ENCODE measurements at places on chromosomes 7 and 10.
A peak's percentile ranks its signal among the peaks of the same experiment; 100 is the strongest.

DNA sequence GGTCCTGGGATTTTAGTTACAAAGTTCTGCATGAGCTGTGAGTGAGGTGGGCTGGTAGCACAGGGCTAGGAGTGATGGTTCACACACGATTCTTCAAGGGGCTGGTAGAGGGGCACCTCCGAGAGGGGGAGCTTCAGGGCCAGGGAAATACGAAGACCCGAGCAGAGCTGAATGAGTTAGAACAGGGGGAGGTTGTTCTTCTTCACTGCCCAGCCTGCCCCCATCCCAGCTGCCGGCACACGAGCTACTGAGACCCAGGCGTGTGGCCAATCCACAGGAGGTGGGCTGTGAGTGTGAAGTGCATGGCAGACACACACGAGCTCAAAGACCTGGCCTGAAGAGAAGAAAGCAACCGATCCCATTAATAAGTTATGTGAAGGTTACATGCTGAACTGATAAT is 256.2 kb upstream of the ZNF32 start:
- no peak for DNase-seq

DNA sequence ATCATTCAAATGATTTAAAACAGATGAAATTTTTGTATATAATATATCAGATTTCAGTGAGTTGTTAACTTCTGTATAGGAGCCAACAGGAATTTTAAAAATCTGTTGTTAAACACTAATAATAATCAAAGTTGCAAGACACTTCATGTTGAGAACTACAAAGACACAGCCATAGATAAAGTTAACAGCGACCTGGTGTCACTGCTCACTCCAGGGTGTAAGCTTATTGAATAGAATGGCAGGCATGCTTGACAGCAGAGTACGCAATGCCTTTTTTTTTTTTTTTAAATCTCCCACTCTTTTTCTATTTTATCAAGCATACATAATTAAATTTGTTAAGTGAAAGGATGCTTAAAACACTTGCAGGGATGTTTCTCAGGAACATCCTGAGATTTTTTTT is 32.0 kb downstream of the PCDH15 start:
- DNase-seq: no peak

- DNase-seq: no peak
These were observed 259.9 kb upstream of the ZMIZ1 start for GRCh38 chr10:78808736-78809367.

DNA sequence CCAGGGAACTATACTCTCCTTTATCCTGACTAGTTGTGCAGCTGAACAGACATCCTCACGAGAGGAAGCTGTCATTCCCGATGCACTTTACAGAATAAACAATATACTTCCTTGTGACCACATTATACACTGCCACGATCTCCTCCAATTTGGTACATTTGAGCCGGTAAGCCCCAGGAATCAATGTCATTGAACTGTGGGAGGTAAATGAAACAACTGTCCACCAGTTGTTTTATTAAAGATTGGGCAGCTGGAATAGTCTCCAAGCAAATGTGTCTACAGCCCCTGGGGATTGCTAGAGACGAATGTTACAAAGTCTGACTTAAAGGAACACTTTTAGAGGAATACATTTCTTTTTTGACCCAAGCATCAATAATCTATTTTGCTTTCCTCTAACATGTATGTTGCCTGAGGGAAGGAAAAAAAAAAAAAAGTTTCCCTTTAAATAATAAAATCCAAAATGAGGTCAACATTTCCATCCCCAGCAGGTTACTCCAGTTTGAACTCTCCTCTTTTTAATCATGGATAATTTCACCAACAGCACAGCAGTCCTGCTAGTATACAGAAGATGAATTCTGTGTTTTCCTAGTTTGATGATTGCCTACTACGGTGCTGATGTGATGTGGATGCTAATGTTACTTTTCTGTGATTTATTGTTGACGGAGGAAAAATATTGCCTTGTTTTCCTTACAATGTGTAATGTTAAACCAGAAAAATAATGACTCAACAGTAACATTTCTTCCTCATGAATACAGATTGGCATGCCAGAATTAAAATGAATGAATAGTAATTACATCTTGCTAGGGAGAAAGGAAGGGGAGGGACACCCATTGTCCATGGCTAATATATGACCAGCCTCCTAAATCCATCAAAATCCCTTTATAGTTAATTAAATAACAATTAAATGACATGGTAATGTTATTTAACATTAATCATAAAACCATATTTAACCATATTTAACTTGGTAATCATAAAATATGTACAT is 360.9 kb downstream of the NEBL start:
- DNase-seq: no peak

- DNase-seq: no peak
These were observed 55.6 kb upstream of the TMEM248 start for GRCh38 chr7:66865290-66865864.

DNA sequence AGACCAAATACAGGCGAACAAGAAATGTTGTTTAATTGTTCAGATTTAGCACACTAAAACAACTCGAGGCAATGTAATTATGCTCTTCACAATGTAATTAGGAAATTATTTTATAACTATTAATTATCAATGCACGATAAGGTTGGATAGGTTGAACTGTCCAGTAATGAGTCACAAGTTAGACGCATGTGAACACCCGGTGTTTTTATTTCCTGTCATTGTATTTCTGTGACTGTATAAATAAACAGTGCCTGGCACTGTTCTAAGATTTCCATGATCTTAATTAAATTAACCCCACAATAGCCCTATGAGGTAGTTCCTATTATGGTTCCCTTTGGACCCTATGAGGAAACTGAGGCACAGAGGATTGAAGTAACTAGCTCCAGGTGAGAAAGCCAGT is 26.2 kb downstream of the C10orf105 start:
- DNase-seq: no peak

DNA sequence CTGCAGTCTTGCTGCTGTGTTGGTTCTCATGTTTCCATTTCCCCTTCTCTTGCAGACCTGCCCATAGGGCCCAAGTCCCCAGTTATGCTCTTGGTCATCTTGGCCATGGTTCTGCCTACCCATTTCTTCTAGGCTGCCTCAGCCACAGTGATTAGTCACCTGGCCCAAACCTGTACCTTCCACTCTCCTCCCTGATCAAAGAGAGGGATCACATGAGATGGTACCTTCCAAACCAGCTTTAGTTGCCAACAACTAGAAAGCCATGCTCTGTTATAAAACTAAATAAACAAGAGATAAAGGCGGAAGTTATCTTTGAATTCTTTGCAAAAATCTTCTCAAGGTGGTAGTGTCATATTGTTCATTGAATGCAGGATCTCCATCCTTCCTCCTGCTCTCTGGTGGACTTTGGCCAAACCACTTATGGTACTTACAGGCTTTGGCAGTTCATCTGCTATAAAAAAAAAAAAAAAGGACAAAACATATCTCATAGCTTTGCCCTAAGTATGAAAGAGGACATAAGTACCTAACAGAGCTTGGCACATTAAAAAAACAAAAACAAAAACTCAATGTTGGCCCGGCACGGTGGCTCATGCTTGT is 25.8 kb downstream of the TACC2 start:
- no peak for DNase-seq

- DNase-seq: no peak
These were observed 84.5 kb downstream of the LHFPL3 start for GRCh38 chr7:104412911-104413310.

DNA sequence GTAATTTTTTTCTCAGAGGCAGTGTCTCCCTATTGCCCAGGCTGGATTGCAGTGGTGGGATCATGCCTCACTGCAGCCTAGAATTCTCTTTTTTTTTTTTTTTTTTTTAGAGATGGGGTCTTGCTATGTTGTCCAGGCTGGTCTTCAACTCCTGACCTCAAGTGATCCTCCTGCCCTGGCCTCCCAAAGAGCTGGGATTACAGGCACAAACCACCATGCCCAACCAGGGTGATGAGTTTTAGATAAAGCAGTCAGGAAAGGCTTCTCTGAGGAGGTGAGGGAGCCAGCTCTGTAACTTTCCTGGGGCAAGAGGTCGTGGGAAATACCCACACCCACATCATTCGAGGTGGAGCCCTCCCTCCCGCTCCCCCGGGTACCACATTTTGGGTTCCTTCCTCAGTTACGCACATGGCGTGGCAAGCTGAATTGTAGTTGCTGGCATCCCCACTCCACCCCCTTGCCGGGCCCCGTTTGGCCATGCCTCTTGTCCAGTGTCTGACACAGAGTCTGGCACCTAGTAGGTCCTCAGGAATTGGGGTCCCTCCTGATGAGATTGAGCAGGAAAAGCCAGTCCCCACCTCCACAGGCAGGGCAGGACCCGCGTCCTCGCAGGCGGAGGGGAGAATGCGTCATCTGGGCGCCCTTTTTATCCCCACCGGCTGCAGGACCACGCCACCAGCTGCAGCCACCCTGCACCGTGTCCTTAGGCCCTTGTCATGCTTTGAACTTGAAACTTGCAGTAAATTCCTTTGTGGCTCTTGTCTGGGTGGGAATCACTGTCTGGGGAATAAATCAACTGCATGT is 43.4 kb downstream of the CLIP2 start:
- no peak for DNase-seq

DNA sequence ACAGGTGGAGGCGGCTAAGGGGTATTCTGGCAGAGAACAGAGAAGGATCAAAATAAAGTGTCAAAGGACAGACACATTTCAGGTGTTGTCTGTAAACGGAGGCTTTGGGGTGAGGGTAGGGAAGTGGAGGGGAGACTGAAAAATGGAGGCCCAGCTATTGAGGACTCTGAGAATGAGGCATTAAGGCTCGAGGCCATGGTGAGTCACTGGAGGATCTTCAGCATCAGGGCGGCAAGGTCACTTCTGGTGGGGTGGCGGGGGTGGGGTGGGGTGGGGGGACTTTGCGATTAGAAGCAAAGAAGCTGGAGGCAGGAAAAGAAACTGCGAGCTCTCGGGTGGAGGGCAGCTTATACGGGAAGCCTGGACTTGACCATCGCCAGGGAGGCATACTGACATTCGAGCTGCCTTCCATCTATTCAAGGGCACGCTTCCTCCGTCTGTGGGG is 58.4 kb upstream of the PCGF5 start:
- no peak for DNase-seq

DNA sequence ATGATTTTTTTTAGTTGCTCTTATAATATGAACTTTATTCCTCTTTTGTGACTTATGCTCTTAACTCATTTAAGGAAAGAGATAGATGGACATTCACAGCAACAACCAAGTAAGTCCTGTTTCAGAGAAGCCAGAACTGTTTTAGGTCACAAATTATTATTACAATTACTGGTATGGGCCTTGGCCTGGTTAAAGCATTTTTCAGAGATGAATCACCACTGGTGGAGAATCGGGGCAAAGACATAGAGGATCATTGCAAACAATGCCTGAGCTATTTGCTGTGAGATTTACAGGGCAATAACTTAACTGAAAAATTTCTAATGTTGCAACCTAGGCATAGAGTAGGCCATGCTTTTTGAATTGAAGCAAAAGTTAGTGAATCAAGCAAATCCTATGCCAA is 138.0 kb upstream of the YAE1 start:
- DNase-seq: no peak

DNA sequence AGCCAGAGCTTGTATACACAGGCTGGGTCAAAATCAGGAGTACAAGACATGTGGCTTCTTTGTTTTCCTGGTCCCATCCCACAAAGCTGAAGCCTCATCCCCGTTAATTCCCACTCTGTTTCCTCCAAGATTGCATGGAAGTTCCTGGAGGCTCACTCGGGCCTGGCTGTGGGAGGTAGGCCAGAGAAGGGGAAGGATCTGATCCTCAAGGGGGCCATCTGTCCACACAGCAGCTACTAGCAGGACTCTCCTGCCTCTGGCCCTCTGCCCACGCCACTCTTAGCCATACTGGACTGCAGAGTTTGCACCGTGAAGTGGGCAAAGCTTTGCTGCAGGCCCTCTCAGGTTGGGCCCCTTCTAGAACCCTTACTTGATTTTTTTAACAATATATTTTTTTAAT is 160.6 kb downstream of the FGFR2 start:
- DNase-seq: no peak

DNA sequence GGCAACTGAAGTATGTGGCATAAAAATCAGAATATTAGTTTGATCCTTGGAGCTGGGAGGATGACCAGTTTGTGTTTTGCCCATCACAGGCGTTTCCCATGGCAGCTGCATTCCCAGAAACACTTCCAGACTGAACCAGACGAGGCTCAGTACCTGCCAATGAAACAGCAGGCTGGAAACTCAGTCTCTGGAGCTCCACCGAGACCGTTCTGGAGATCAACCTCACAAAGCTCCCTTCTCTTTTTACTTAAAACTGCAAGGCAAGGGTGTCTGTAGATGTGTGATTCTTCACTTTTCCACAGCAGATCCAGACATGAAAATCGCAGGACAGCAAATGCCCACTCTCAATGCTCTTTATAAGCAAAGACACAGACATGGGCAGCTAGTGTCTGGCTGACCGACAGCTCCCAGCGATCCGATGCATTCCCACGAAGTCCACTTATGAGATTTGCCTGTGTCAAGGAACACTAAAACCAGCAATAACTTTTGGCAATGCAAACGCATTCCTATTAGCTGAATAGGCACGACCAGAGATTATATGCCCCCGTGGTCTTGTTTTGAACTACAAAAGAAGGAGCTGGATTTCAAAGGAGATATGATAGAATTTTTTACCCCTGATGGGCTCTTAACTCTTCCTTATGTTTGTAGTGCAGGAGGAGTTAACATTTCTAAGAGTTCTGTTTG is 72.6 kb downstream of the ADAM12 start:
- no peak for DNase-seq

- DNase-seq: peak; percentile 96
These were observed at the start of gene WDR91 for GRCh38 chr7:135211179-135211945. WDR91 (minus strand) TSS chr7:135211526; CDS start chr7:135211502, 24 bp downstream.

- no peak for DNase-seq
These were observed 183.3 kb downstream of the SGMS1 start for GRCh38 chr10:50440489-50440888.

GRCh38 chr7:8125680-8126444 is 136.1 kb downstream of the ICA1 start:
- peak; percentile 48 for DNase-seq

DNA sequence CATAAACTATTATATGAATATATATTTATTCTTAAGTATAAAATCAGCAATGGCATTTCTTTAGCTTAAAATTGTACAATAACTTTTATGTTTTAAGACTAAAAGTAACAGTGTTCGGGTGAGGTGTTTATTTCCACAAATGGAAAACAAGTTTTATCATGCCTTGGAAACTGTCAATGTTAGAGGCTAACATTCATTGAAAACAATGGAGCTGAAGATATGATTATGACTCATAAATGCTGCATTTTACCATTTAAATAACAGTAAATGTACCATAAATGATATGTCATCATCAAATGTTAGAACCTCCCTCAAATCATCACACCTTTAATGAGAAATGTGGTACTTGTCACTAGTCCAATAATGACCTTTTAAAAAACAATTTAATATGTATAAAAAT is 897.3 kb downstream of the PCDH15 start:
- DNase-seq: no peak

DNA sequence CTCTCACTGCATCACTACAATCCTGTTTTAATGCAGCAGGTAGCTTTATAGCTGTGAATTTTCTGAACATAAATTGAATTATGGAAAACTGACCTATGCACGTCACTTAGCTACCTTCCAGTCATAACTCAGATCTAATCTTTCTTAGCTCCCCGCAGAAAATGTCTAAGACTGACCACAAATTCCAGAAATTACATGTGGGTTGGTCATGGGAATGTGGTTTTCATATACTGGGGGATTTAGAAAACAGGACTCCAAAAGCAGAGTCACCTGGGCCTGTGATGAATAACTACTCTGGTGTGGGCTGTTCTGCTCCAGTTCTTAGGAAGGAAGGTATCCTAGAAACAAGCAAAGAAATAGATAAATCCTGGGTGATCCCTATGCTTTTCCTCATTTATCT is 178.4 kb upstream of the LRRTM3 start:
- no peak for DNase-seq

All from stimulated activated CD8-positive, alpha-beta memory T cell treated with anti-CD3 and anti-CD28 coated beads, Interleukin-2, amount 100 ng/mL, for 1 hour (primary cell).